GM23248 (cell line): ENCODE measurements at places on chromosomes 6 and 20. TPM values are rescaled to one million over a fixed set of nuclear protein-coding genes. Genes with fewer than 3 reads are reported as not detected.

- peaks cover 19% of the 10 kb centered on the region for H3K4me1 ChIP-seq
- no peaks in the 10 kb centered on the region for H3K36me3 ChIP-seq
- H3K27me3 ChIP-seq, result no peaks in the 10 kb centered on the region
- H3K4me3 ChIP-seq, result no peak overlapping the region
Measured at GRCh38 chr20:32741151-32741550, 2.1 kb downstream of the COMMD7 start.

DNA sequence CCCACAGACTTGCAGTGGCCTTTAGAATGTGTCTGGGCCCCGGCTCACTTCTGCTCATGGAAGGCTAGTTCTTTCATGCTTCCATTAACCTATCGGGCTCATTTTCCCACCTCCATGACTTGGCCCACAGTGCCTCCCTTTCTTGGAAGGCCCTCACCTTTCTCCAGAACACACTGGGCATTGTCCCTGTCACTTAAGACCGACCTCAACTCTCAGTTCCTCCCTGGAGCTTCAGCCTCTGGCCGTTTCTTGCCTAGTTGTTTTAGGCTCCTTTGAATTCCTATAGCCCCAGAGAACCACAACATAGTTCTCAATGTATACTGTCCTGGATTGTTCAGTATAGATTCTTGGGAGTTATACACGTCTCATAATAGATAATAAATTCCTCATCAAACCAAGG lies 19.3 kb upstream of the TNFAIP3 start:
- H3K4me1 ChIP-seq, result peaks cover 16% of the 10 kb centered on the region
- no peaks in the 10 kb centered on the region for H3K36me3 ChIP-seq
- no peak overlapping the region for H3K4me3 ChIP-seq
- no peaks in the 10 kb centered on the region for H3K27me3 ChIP-seq

GRCh38 chr20:41657655-41658054 lies 39.5 kb upstream of the CHD6 start:
- H3K4me1 ChIP-seq, result no peaks in the 10 kb centered on the region
- H3K36me3 ChIP-seq, result no peaks in the 10 kb centered on the region
- DNase-seq, result no peak
- H3K27me3 ChIP-seq, result 0 out of 2 replicates have a peak, but pooled peaks cover 4% of the 10 kb centered on the region

- no peak overlapping the region for H3K27ac ChIP-seq
- no peaks in the 10 kb centered on the region for H3K27me3 ChIP-seq
- no peaks in the 10 kb centered on the region for H3K36me3 ChIP-seq
- peaks cover 6% of the 10 kb centered on the region for H3K4me1 ChIP-seq
- no peak overlapping the region for H3K4me3 ChIP-seq
Measured at GRCh38 chr20:45771182-45771759, 20.4 kb downstream of the WFDC3 start.

GRCh38 chr6:743320-744096 lies 50.6 kb upstream of the EXOC2 start:
- H3K27ac ChIP-seq, result no peak overlapping the region
- DNase-seq, result no peak
- H3K4me3 ChIP-seq, result no peak overlapping the region
- H3K27me3 ChIP-seq, result no peaks in the 10 kb centered on the region
- H3K36me3 ChIP-seq, result no peaks in the 10 kb centered on the region
- H3K4me1 ChIP-seq, result no peaks in the 10 kb centered on the region

DNA sequence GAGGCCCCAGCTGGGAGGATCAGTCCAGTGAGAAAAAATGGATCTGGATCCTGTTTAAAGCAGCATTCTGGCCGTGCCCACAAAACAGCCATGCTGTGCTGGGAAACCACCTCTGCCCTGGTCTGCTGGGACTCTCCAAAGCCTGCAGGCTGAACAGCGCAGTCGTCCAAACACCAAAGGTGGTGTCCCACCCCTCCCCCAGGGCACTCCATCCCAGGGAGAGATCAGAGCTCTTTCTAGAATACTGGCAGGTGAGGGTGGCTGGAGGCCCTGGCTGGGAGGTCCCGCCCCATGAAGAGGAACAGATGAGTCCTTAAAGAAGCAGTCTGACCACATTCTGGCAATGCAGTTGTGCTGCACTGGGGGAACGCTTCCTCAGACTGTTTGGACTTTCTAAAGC lies 84.6 kb downstream of the MRAP2 start:
- no peaks in the 10 kb centered on the region for H3K4me1 ChIP-seq
- H3K27ac ChIP-seq, result no peak overlapping the region
- H3K4me3 ChIP-seq, result no peak overlapping the region
- no peaks in the 10 kb centered on the region; the same call in 1 of the 2 replicates for H3K27me3 ChIP-seq
- no peaks in the 10 kb centered on the region for H3K36me3 ChIP-seq

DNA sequence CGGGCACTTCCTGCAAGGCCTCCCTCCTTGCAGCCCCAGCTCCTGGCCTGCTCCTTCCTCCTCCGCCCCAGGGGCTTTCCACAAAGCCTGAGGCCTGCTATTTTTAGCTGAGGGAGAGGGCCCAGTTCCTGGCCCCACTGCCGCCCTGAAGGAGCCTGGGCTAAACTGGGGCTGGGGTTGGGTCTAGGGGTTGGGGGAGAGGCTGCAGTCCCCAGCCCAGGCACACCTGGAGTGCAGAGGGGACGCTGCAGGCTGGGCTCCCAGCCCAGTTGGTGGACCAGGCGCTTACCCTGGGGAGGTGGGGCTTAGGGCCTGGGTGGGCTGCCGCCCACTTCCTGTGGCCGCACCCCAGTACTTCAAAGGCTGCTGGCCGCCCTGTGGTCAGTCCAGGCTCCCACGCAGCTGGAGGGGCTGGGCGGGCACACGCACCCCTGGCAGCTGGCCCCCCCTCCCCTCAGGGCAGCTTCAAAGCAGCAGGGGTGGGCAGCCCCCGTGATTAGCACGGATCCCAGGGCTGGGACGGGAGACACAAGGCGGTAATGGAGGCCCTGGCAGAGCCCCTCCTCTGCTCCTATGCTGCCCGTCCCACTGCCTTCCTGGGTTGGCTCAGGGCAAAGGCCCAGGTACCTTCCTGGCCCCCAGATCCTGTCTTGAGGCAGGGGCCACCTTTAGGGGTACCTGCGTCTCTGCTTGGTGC lies 7.1 kb upstream of the ABHD16B start:
- peaks cover 10% of the 10 kb centered on the region for H3K4me1 ChIP-seq
- DNase-seq, result peak; percentile 14
- H3K27ac ChIP-seq, result no peak overlapping the region
- peaks cover 10% of the 10 kb centered on the region; the same call in 1 of the 2 replicates for H3K27me3 ChIP-seq
- H3K36me3 ChIP-seq, result no peaks in the 10 kb centered on the region

- H3K4me1 ChIP-seq, result no peaks in the 10 kb centered on the region
- H3K27me3 ChIP-seq, result no peaks in the 10 kb centered on the region
- peaks cover 62% of the 10 kb centered on the region for H3K36me3 ChIP-seq
- no peak overlapping the region for H3K4me3 ChIP-seq
- no peak overlapping the region for H3K27ac ChIP-seq
Measured at GRCh38 chr20:3374296-3374695, 33.2 kb downstream of the DNAAF9 start.

DNA sequence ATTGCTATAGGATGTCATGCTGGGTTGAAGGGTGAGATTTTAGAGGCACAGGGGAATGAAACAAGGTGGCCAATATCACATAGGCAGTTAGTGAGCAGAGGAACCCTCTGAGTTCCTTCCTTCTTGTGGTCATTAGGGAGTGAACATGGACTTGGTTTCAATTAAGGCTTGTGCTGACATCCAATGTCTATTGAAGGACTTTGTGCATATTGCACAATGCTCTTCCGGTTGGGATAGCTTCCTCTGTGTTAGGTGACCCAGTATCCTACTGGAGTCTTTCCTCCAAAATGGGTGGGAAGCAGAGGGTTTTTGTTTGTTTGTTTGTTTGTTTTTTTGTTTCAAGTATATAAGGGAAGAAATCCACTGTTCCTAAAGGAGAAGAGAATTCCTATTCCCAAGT lies 98.5 kb downstream of the HDGFL1 start:
- no peak overlapping the region for H3K4me3 ChIP-seq
- no peaks in the 10 kb centered on the region for H3K36me3 ChIP-seq

TDP2 gene
- 18.6 and 24.9 TPM in 2 replicates for total RNA-seq

POU5F1 gene
- total RNA-seq, result 0.22 TPM in 1 of 2 replicates, not detected in the other

BTBD3 gene
- total RNA-seq, result 30.5 and 33.8 TPM in 2 replicates

SNAI1 gene
- 2.4 and 7.6 TPM in 2 replicates for total RNA-seq

LY6G6C gene
- total RNA-seq, result not detected in 2 replicates
